ENCODE measurements at places on chromosomes 6 and 20.

DNA sequence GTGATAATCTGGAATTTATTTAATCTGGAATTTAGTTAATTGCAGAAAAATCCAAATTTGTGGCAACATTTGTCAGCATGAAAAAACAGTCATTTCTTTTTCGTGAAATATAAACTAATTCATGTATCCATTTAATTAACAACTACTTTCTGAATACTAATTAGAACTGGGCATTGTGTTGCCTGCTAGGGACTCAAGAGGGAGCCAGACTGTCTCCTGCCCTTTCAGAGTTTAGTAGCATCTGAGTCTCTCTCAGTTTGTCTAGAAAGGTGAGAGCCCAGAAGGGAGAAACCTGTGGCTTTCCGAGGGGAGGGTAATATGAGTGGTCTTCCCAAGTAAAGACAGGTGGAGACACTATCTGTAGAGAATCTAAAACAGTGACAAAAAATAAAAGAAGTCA is 210.9 kb upstream of the HDDC2 start:
- no peak for DNase-seq

DNA sequence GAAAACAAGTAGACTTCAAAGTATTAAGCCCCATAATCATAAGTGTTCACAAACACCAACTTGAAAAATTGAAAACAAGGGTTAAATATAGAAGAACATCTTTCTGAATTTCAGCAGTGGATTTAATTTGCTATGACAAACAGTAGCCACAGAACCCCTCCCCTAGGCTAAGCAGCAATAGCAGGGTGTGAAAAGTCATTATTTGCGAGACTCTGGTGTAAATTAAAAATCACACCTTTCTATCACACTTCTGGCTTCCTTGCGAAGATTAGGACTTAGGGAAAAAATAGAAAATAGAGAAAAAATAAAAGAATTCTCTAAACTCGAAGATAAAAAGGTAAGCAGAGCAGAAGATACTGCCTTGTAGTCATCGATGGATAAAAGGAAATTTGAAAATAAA is 6.1 kb downstream of the SAMD3 start:
- DNase-seq = no peak

GRCh38 chr6:71491844-71492243 is 203.2 kb downstream of the OGFRL1 start:
- DNase-seq = no peak

- no peak for DNase-seq
Measured at GRCh38 chr6:8329562-8329961, 105.8 kb downstream of the SLC35B3 start.

- no peak for DNase-seq
Measured at GRCh38 chr6:124793398-124793797, 168.8 kb upstream of the RNF217 start.

- no peak for DNase-seq
Measured at GRCh38 chr6:7973584-7973983, 63.0 kb upstream of the TXNDC5 start.

GRCh38 chr6:157775376-157775775 is 47.7 kb upstream of the SNX9 start:
- no peak for DNase-seq

- no peak for DNase-seq
Measured at GRCh38 chr6:30782425-30783014, 38.2 kb upstream of the IER3 start.

DNA sequence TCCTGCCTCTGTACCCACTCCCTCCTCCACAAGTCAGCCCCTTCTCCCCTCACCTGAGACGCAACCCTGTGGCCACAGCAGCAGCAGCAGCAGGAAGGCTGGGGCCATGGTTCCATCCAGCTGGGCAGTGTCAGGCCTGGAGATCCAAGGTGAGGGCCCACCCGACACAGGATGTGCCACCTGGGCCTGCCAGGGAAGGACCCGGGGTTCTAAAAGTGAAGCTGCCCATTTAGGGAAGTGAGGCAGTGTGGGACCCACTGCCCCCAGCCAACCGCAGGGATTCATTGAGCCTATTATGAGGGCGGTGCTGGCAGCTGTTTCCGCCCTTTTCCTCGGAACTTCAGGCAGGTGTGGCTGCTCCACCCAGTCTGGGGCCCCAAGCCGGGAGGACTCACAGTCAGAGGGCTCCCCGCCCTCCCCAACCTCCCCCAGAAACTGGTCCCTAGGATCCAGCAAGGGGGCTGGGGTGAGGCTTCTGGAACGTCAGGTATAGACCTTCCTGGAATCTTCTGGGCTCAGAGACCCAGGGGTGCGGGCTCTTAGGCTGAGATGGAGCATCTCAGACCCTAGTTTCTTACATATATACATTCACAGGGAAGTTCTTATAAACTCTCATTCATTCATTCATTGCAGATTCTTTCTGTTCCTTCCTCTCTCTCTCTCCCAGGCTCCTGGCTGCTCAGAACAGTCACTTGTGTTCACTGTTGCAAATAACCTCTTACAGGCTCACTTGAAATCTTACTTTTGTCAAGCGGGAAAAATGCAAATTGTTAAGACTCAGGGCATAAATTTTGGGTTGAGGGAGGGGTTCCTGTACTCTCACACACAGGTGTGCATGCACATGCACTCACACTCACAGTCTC is at the start of gene TREML2:
TSS of gene TREML2 (minus strand) at position 249 of the 863 bp plus-strand sequence. CDS start at position 108, 141 bp downstream.
- no peak for DNase-seq

GRCh38 chr6:156687789-156688619 is 89.2 kb upstream of the ARID1B start:
- DNase-seq = peak; percentile 32

GRCh38 chr6:101662111-101662897 is 268.8 kb downstream of the GRIK2 start:
- DNase-seq = no peak

DNA sequence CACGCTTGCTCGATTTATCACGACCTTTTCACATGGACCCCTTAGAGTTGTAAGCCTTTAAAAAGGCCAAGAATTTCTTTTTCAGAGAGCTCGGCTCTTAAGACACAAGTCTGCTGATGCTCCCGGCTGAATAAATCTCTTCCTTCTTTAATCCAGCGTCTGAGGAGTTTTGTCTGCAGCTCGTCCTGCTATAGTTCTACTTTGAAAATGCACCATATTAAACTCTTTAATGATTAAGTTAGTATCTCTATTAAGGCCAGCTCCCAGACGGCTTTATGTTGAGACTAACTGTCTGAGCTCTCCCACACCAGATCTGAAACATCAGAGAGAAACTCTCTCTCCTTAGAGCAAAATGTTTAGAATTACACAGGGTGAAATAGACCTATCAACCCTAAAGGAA is 18.0 kb upstream of the GSTA3 start:
- no peak for DNase-seq

DNA sequence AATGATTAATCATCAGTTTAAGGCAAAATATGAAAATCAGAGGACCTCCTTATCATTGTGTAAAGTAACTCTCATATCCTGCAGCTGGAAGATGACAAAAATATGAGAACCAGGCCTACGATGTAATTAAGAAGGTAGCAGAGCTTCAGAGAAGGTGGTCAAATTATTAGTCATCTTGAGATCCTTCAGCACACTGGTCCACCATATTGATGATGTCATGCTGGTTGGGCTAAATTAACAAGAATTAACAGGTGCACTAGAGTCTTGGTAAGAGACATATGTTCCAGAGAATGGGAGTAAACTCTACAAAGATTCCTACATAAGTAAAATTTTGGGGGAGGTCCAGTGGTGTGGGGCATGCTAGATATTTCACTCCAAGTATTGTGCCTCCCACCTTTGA is 112.8 kb downstream of the OTOR start:
- DNase-seq = no peak
